ENCODE measurements at places on chromosomes 4 and X.

DNA sequence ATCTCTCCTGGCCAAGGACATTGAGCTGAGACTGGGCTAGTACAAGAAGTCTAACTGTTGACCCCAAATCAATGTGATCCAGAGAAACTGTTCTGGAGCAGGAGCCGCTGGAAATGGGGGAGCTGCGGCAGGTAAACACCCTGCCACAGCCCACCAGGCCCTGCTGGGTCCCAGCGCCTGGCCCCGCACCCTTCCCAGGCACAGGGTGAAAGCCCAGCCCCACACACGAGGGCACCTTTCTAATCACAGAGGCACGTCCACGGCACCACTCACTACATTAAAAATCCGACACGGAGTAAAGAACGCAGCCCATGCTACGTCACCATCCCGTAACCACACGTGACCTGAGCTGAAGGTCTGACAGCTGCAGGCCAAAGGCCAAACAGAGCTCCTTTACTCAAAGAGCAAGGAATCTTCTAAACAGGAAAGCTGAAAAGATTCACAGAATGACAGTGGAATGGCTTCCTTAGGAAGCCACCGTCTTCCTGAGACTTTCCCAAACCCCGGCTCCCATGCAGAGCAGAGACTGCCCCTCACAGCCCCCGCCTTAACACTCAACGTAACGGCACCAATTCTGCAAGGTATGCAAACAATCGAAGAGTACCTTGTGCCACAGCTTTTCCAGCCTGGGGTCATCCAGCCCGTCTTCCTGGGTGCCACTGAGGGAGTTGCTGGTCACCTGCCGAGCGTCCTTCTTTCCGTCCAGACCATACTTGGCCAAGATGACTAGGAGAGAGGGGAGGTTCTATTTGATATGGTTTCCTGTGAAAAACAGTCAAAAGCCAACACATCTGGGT, 12.6 kb downstream of the LRPAP1 start:
- no peak for DNase-seq

DNA sequence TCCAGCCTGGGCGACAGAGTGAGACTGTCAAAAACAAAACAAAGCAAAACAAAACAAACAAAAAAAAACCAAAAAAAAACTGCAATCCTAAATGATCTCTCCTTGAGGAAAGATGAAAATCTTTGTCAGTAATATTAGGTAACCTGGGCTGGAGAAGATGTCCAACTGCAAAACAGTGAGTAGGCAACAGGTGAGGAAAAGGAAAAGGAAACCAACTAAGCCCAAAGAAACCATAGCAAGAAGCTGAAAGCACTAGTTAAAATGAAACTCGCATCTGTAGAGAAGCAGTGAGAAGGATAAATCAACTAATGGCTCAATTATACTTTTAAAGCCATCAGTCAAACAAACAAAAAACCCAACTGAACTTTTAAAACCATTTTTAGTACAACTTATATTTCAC, 54.2 kb downstream of the ENOX2 start:
- DNase-seq: no peak

- DNase-seq: no peak
Observed at GRCh38 chr4:185134307-185134869, 8.7 kb upstream of the SLC25A4 start.

DNA sequence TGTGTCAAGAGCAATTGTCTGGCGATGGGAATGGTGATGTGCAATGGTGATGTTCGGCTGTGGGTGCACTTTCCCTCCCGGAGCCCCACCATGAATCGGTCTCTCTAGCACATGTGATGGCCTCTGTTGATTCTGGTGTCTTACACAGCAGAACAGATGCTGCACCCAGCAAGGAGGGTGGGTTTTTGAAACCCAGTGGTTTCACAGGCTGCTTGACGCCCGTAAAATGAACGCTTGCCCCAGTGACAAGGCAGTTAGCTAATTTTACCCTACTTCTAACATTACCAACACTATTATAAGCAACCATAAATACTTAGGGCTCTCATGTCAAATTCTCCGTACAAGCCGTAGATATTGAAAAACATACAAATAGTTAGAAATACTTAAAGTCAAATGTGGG, 5.9 kb upstream of the ANOS1 start:
- DNase-seq: no peak

DNA sequence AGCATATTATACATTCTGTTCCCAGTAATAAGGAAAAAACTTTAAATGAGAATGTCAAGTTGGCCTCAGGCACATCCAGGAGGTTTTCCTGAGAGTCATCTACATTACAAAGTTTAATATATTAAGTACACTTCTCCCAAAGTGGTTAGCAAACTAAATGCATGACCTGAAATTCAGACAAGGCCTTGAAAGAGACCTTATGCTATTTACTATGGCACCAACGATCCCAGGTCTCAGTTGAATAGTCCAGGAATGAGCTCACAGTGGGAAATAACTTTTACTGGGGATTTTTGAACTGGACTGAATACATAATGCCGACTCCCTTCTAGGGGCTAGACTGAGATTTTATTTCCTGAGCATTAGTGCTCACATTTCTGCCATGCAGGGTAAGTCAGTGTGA, 1577.5 kb upstream of the PCDH7 start:
- DNase-seq: no peak
